ENCODE measurements at places on chromosomes 16 and 17. TPM values are rescaled to one million over a fixed set of nuclear protein-coding genes. Genes with fewer than 3 reads are reported as not detected.

GRCh38 chr17:75707079-75707571 lies 14.1 kb upstream of the ITGB4 start:
- no peak overlapping the region for H3K4me3 ChIP-seq
- H3K27me3 ChIP-seq: no peaks in the 10 kb centered on the region
- DNase-seq: peak; percentile 62
- H3K36me3 ChIP-seq: peaks cover 53% of the 10 kb centered on the region

The KRTAP9-2 gene
- not detected for total RNA-seq

The PIK3R6 gene
- 0.51 TPM for total RNA-seq

DNA sequence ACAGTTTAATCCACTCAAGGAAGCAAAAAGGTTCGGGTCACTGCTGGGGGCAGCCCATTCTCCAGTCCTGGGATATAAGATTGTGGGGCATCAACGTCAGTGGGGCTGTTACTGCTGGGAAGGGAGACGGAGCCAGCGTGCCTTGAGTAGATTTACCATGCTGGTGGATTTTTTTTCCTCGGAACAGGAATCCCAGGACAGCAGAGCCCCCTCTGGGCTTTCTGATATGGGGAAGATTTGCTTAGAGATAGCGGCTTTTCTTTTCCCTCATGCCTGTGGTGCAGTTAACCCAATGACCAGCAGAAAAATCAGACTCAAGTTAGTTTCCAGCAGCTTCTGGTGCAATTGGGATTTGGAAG lies 35.4 kb downstream of the WSCD1 start:
- no peak overlapping the region for H3K27ac ChIP-seq
- H3K4me3 ChIP-seq: no peak overlapping the region
- no peaks in the 10 kb centered on the region for H3K36me3 ChIP-seq
- no peaks in the 10 kb centered on the region for H3K27me3 ChIP-seq

- DNase-seq: no peak
- no peaks in the 10 kb centered on the region for H3K36me3 ChIP-seq
- no peak within 1 kb of the TSS for H3K4me3 ChIP-seq
- no peaks in the 10 kb centered on the region for H3K27me3 ChIP-seq
- H3K4me1 ChIP-seq: no peaks in the 10 kb centered on the region
Observed at GRCh38 chr17:41008811-41009210, at the start of gene KRTAP3-1. Gene KRTAP3-1, minus strand, starts transcription at chr17:41009128. Its CDS starts 54 bp downstream, at chr17:41009074.

The CTRB2 gene
- total RNA-seq: not detected

DNA sequence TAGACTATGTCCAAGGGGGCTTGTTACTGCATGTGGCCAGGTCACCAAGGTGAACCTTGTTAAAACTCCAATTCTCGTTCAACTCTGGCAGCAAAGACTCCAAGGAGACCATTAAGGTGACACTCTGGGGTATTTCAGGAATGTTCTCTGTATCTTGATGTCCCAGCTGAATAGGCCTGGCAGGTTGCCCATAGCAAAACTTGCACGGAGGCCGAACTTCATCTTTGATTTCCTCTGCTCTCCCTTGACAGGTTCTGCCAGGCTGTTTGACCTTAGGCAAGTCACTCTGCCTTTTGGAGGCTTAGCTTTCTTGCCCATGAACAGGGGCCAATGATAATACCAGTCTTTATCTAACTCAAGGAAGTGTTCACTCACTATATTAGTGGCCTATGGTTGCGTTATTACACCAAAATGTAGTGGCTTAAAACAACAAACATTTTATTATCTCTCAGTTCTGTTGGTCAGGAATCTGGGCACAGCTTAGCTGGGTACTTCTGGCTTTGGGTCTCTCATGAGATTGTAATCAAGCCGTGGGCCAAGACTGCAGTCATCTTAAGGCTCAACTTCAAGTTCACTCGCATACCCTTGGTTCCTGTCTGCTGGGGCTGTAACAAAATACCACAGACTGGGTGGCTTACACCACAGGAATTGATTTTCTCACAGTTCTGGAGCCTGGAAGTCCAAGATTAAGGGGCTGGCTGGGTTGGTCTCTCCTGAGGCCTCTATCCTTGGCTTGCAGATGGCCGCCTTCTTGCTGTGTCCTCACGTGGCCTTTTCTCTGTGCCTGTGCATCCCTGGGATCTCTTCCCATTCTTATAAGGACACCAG lies 168.5 kb downstream of the UTP18 start:
- H3K4me3 ChIP-seq: no peak overlapping the region
- no peak for DNase-seq
- no peaks in the 10 kb centered on the region for H3K27me3 ChIP-seq
- no peaks in the 10 kb centered on the region for H3K4me1 ChIP-seq
- no peak overlapping the region for H3K27ac ChIP-seq

The CLEC19A gene
- not detected for total RNA-seq

GRCh38 chr17:49775546-49776260 lies 11.8 kb upstream of the FAM117A start:
- no peak overlapping the region for H3K4me3 ChIP-seq
- peak; percentile 64 for DNase-seq
- H3K36me3 ChIP-seq: no peaks in the 10 kb centered on the region
- no peak overlapping the region for H3K27ac ChIP-seq
- H3K27me3 ChIP-seq: no peaks in the 10 kb centered on the region
- H3K4me1 ChIP-seq: no peaks in the 10 kb centered on the region

DNA sequence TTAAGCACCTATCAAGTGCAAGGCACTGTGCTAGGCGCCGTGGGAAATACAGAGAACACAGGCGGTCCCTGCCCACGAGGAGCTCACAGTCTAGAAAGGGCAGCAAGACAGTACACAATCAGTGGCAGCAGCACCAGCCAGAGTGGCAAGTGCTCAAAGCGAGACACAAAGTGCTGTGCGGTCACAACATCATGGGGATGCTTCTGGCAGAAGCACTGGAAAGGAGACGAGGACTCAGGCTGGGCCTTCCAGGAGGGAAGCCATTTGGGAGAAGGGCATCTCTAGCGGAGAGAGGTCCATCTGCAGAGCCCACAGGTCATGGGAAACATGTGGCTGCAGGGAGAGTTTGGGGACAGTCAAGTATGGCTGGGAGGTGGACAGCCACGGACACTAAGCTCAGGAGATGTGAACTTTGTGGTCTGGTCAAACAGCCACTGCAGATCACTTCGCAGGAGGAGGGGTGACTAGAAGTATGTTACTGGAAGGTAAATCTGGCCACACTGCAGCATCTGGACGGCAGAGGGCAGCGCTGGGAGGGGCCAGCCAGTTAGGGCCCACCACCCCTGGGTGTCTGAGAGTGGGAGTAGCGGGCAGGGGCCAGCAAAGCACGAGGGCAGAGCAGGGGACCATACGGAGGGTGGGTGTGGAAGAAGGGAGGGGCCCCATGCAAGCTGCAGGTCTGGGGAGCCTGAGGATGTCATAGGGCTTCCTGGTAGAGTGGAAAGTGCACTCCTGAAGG lies 71.1 kb downstream of the N4BP1 start:
- H3K27me3 ChIP-seq: no peaks in the 10 kb centered on the region
- H3K4me3 ChIP-seq: no peak overlapping the region
- peaks cover 27% of the 10 kb centered on the region for H3K36me3 ChIP-seq
- H3K4me1 ChIP-seq: no peaks in the 10 kb centered on the region
- peak overlapping the region; percentile 62 for H3K27ac ChIP-seq
- DNase-seq: peak; percentile 57

All from right atrium auricular region (tissue), 2 donors.